ENCODE measurements at places on chromosomes 6 and 20.
A peak's percentile ranks its signal among the peaks of the same experiment; 100 is the strongest.

- DNase-seq = no peak
Observed at GRCh38 chr20:9515741-9516233, 1.4 kb downstream of the LAMP5 start.

DNA sequence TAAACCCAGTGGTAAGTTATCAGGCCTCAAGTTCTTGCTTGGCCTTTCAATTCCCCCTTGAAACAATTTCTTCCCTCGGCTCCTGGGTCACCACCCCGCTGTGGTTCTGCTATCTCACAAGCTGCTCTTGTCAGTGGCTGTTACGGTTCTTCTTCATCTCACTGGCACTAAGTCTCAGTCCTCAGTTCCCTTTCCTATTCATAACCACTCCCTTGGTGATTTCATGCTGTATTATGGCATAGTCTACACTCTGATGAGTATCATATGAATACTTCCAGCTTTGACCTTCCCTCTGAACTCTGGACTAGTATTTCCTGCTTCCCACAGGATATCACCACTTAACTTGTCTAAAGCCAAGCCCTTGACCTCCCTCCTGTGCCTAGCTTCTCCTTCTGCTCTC is 7.9 kb downstream of the TAAR1 start:
- no peak for DNase-seq

GRCh38 chr20:11496380-11496779 is 421.3 kb upstream of the BTBD3 start:
- no peak for DNase-seq

- DNase-seq = no peak
Observed at GRCh38 chr6:149093643-149094042, 223.9 kb upstream of the TAB2 start.

GRCh38 chr6:12270551-12271230 is 19.5 kb upstream of the EDN1 start:
- DNase-seq = no peak

GRCh38 chr6:34914358-34914757 is 25.3 kb downstream of the ANKS1A start:
- DNase-seq = no peak

- DNase-seq = no peak
Observed at GRCh38 chr6:42335896-42336295, 115.8 kb downstream of the TRERF1 start.

DNA sequence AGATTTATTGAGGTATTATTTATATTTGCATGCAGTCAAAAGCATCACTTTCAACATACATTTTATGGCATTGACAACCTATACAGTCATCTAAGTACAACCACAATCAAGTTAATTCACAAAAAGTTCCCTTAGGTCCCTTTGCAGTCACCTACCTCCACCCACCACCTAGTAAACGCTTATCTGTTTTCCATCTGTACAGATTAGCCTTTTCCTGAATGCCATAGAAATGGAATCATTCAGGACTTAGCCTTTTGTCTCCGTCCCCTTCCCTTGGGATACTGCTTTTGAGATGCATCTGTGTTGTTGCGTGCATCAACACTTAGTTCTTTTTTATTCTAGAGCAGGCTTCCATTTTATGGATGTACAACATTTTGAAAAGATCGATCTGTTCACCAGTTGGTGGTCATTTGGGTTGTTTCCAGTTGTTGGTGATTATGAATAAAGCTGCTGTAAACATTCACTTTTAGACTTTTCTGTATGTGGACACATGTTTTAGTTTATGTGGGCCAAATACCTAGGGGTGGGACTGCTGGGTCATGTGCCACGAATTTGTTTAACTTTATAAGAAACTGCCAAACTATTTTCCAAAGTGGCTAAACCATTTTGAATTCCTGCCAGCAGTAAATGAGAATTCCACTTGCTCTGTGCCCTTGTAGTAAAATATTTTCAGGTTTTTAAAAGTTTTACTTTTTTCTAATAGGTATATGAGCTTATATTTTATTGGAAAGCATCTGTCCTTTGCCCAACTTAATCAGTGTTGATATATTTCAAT is 17.6 kb upstream of the IFNGR1 start:
- no peak for DNase-seq

DNA sequence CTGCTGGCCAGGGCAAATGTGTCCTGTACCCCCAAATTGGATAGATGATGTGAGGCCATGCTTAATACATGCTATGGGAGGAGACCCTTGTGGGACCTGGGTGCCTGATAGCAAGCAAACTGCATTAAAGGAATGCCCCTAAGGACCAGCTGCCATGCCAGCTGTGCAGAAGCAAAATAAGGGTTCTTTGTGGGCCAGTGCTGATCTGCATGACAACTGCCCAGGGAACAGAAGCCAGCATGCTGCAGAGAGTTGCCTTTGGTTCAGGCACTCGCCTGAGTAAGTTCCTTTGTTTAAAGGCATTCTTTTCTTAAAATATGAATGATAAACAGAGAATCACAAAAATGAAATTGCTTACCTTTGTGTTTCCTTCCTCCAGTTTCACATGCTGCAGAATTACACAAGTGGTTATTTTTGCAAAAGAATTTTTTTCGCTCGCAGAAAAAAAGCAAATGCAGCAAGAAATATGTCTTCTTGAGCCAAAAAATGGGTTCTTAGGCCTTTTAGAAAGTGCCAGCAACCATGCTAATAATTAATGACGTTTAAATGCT is 6.9 kb upstream of the SYNDIG1 start:
- no peak for DNase-seq

DNA sequence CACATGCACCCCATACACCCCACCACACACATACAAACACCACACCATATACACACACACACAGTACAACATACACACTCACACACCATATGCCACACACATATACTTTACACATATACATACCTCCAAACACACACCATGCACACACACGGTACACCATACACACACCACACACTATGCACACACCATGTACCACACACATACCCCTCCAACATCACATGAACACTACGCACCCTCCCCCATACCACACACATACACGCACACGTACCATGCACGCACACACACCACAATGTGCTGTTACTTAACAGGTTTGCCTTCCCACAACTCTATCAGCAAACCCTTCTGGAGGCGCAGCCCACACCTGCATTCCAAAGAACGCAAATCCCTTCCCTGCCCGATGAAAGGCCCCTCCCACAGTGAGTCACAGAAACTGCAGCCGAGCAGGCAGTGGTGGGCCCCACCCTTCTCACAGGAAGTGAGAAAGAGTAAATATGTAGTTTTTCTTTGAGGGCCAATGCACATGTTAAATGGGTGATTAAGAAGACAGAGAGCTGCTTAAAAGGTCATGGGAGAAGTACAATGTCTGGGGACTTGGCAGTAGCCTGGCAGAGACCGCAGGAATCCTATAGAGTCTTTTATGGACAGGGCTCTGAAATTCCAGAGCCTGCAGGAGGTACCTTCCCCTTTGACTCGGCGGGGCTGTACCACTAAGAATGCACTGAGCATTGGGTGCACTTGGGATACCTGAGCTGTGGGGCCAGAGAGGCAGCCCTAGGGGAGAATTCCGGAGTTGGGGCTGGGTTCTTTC is 34.1 kb upstream of the EZR start:
- DNase-seq = peak; percentile 87

DNA sequence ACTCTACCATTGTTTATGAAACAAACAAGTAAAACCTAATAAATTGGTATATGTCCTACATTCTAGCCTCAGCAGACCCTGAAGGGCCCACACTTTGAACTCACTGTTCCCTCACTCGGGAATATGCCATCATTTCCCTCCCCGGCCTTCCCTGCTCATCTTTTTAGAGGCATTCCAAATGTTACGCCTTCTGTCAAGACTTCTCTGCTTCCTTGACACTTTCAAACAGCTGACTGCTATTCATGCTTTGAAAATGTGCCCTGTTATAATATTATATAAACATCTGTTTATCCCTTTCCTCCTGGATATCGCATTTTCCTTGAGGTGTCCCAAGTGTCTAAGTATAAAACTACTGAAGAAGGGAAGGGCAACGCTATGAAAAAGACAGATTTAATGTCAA is 249.5 kb upstream of the THEMIS start:
- DNase-seq = no peak

GRCh38 chr6:26017632-26017966 is 55.0 kb downstream of the TRIM38 start:
- DNase-seq = peak; percentile 41

DNA sequence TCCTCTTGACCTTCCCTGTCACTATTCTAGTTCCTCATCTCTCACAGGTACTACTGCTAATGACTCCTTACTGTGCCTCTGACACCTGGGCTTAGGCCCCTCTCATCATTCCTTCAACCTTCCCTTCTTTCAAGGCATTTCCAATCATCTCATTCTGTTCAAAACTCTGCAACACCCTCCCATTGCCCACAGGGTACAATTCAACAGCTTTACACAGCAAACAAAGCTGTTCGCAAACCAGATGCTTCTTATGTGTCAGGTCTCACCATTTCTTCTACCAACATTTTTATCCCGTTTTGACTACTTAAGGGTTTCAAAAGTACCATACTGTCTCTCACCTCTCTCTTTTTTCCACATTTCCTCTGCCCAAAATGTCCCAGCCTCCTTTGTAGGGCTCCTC is 84.4 kb upstream of the ID4 start:
- DNase-seq = no peak

DNA sequence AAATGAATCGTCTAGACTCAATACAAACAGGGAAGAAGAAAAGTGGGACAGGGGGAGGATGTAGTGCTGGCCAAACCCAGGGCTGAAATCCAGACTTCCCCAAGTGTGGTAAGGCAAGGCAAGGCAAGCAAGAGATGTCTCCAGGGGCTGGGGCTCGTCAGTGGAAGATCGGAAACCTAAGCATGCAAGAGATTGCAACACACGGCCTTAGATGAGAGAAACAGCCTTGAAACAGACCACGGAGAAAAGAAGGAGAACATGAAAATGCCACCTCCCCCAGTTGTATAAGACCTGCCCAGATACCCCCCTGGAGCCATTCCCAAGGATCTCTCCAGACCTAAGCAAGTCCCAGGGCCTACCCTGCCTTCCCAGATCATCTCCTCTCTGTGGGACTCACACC is 20.0 kb downstream of the VEGFA start:
- DNase-seq = no peak

GRCh38 chr20:37567331-37567665 is 39.6 kb upstream of the BLCAP start:
- no peak for DNase-seq

DNA sequence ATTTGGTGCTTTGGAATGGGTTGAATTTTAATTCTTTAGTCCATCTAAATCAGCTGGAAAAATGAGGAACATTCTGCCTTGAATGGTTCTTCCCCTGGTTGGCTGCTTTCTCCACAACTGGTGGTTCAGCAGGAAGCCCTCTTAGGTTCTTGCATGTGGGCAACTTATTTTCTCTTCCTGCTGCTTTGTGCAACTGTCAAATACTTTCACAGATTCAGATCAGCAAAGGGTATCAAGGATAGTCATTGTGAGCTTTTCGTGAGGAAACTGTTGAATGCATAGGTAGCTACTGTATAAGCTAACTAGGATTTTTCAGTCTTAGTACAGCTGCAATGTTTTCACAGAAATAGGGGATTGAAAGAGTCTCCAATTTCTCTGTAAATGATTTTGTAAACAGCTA is 72.9 kb upstream of the MRAP2 start:
- no peak for DNase-seq

DNA sequence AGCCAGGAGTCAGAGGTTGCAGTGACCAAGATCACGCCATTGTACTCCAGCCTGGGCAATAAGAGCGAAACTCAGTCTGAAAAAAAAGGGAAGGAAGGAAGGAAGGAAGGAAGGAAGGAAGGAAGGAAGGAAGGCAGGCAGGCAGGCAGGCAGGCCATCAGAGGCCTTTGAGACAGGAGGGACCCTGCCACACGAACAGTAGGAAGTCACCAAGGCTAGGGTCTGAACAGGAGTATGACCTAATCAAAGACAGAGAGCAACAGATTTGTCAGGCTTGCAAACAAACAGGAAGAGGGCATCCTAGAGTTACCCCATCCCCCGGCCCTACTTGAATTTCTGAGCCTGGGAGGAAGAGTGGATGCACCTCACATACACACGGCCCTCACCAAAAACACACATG is 67.1 kb downstream of the FGD2 start:
- no peak for DNase-seq

DNA sequence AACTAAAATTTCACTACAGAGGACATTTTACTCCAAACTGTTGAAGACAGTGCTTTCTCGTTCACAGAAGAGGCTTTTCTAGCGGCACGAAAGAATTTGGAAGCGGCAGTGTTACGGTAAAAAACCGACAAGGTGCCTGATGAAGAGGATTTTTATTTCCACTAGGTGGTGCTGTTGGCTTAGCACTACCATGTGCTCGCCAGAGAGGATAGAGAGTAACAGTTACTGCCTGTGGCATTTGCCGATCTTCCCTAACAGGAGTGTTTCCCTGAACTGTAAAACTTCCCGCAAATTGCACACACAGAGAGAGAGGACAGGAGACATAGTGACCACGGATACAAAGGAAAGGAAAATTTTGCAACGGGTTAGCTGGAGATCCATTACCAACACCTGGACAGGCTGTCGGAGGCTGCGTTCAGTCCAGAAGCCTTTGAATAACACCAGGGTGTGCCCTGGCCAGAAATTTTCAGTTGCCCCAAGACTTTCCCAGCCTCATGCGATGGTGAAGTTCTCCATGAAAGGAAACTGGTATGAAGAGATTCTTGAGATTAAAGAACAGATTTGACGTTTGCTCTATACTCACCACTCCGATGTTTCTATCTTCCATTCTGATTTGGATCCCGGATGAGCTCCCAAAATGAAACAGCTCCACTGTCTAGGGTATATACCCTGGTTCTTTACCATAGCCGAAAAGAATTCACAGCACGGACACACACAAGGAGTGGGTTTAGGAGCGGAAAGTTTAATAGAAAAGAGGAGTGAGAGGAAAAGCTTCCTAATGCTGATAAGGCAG is 48.1 kb downstream of the HLA-DPB1 start:
- no peak for DNase-seq

GRCh38 chr6:152380351-152380767 is 256.8 kb downstream of the SYNE1 start:
- no peak for DNase-seq

- no peak for DNase-seq
Observed at GRCh38 chr6:13479206-13479800, 8.1 kb downstream of the GFOD1 start.

DNA sequence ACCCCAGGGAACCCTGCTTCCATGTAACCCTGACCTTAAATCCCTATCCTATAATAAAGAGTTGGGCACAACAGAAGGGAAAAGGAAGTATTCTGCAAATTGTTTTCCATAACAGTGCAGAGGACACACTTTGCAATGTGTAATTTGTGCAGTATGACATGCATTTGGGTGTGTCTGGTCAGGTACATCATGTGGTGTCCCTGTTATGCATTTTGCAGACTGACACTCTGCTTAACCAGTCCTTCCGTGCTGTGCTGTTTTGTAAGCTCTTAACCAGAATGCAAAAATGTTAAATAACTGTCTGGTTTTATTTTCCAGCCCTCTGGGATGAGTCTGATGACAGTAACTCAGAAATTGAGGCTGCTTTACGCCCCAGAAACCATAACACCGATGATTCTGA is 57.0 kb upstream of the XRN2 start:
- DNase-seq = no peak
